ENCODE measurements at places on chromosomes 5 and 9.

- DNase-seq: no peak
These were observed 144.2 kb downstream of the MLLT3 start for GRCh38 chr9:20477940-20478620.

DNA sequence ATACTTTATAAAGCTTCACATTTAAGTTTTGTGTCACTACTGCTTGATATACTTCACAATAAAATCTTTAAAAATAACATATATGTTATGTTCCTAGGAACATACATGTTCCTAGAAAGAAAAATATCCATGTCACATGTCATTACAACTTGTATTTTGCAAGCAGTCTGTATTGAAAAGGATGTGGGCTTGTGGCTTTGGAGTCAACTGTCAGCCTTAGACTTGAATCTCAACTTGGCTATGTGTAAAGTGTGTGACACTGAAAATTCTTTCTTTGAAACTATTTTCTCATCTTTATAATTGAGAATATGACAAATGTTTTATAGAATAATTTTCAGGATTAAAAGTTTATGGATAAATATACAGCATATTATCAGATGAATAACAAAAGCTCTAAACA lies 273.1 kb downstream of the KIAA0825 start:
- no peak for DNase-seq

- DNase-seq: no peak
These were observed 181.2 kb upstream of the ZNF618 start for GRCh38 chr9:113694912-113695311.

GRCh38 chr9:122097679-122098315 lies 4.7 kb upstream of the TTLL11 start:
- DNase-seq: no peak

GRCh38 chr9:78856144-78856543 lies 559.2 kb downstream of the PSAT1 start:
- DNase-seq: no peak

GRCh38 chr5:132952829-132953228 lies 10.6 kb downstream of the AFF4 start:
- DNase-seq: no peak

DNA sequence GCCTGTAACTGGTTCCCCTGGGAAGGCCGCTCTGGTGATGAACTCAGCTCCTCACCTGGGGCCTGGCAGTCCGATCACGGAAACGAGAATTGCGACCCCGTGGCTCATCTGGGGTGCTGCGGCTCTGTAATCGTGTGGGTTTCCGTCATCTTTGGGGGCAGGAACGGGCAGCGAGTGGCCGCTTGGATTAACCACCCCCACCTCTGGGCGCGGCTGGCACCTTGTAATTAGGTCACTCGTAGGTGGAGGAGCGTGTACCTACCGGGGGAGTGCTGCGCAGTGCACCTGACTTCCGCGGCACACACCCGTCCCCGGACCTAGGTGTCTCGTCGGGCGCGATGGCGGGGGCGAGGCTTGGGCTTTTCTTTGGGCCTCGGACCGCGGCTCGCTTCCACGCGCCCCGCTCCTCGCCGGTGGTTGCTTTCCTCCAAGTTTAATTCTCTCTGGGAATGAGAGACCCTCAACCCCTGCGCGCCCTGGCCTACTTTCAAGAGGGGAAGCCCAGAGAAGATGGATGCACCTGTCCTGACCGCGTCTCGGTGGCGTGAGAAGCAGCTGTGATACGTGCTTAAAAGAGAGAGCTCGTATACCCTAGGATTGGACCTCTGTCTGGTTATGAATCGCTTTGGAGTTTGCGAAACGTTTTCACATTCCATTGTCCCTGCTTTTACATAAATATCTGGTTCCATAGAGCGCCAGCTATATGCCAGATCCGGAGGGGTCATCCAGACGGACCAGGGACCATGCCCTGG lies 744 bp upstream of the PPP2CA start:
- no peak for DNase-seq

DNA sequence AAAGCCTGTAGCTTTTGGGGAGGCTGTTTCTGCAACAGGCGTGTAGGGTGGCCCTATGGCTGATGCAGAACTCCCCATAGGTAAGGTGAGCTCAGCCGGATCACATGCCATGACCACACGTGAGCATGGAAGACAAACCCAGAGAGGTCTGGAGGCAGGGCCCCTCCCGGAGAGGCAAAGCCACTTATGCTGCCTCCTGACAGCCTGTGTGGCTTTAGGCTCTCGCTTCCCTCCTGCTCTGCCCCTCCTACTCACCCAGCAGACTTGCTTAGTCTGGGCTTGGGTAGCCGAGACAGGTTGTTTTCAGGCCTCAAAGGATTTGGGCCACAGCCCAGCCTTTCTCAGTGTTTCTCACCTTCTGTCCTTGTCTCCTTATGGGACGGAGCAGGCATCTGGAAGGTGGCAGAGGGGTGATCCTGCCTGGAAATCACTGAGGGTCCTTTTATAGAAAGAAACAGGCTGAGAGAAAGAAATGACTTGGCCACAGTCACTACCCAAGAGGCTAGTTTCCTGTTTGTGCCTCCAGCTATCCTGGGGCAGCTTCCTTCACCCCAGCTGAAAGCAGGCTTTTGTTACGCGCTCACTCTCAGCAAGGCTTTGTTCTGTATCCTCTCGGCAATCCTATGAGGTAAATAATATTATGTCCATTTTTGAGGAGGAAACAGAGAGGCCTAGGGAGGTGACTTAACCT lies 89.9 kb downstream of the DAB2IP start:
- DNase-seq: peak; percentile 63

DNA sequence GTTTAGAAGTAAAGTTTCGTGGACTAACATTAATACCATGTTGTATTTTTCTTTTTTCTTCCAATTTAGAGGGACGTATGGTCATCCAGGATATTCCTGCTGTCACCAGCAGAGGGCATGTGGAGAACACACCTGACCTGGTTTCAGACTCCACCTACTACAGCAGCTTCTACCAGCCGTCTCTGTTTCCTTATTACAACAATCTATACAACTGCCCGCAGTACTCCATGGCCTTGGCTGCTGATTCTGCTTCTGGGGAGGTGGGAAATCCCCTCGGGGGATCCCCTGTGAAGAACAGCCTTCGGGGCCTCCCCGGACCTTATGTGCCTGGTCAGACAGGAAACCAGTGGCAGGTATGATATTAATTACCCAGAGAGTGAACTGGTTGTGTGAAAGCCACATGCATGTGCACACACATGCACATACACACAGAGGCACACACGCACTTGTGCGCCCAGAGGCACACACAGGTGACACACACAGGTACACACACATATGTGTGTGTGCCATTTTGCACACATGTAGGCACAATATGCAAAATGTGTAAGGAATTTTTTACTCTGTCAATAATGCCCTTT lies 52.4 kb downstream of the DMRT1 start:
- DNase-seq: peak; percentile 15

GRCh38 chr9:4333787-4334186 lies 33.9 kb upstream of the GLIS3 start:
- no peak for DNase-seq

- DNase-seq: no peak
These were observed 105.9 kb downstream of the MRPS27 start for GRCh38 chr5:72214168-72214567.

DNA sequence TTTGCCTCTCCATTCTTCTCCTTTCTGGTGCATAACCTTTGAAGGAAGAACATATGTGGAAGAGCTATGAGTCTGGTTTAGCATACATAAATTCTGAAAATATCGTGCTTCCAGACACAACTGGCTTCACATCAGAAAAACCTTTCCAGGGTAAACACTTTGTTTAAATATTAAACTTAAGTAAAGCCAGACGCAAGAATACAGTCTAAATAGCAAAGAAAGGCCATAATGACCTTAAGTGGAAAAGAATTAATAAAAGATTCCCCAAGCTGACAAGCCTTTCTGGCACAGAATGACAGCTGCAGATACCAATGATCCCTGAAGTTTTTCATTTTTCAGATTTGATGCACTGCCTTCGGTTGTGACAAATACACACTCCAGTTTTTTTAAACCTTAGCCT lies 13.5 kb upstream of the TSSK1B start:
- DNase-seq: no peak

DNA sequence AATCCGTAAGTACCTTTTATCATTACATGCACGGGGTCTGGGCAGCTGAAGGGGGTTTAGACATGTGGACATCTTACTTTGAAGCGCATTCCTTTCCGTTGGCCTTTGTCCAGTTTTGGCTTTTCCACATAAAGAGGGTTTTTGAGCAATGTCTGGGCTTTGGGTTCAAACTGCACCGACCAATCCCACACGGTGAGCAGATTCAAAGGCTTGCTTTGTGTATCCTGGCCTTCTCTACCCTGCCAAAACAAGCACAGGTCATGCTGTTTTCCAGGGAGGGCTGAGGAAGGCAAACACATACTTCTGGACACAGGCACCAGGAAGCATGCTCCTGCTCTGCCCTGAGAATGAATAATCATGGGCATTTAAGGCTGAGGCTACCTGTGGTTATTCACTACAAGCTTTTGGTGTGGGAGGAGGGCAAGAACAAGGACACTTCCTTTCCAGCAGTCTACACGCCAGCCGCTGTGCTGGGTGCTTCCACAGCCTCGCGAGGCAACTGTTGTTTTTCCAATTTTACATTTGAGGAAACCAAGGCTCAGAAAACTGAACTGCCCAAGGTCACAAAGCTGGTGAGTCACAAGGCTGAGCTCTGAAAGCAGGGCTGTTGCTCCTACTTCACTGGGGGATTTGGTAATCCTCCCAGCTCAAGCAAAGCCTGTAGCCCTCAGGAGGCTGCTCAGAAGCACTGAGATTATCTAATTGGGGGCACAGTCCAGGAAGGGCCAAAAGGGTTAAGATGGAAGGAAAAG lies 59.8 kb upstream of the GOLPH3 start:
- no peak for DNase-seq

- DNase-seq: no peak
These were observed 22.2 kb downstream of the COL27A1 start for GRCh38 chr9:114177423-114178064.

- DNase-seq: no peak
These were observed 76.0 kb downstream of the ARL15 start for GRCh38 chr5:54234304-54234933.

- DNase-seq: no peak
These were observed 18.7 kb upstream of the WNT8A start for GRCh38 chr5:138065102-138065501.

GRCh38 chr5:2818936-2819335 lies 67.5 kb upstream of the IRX2 start:
- DNase-seq: no peak

DNA sequence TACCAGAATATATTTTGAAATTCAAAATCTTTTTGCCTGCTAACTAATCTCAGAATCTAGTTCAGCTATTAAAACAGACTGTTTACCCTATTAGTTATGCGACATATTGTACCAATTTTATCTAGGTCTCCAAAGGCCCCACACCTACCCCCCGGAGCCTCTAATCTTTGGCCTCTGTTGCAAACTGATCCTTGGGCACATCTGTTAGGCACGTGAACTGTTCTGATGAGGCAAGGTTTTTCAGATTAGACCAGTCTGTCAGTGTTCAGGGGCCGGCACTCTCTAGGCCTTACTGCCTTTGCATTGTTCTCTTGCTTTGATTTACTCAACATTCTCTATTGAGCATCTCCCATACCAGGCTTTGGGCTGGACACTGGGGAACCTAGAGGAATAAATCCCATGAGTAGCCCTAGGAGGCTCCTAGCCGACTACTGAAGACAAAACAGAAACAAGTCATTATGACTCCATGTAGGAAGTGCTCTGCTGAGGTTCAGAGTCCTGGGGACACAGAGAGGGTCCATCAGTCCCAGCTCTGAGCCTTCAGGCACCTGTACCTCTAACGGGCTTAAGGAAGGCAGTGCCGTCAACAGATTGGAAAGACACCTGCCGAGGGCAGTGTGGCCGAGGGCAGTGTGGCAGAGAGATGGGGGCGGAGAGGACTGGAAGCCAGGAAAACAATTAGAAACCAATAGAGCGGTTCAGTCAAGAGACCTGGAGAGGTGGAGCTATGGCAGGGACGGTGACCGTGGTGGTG lies 245.1 kb downstream of the AOPEP start:
- DNase-seq: peak; percentile 94

DNA sequence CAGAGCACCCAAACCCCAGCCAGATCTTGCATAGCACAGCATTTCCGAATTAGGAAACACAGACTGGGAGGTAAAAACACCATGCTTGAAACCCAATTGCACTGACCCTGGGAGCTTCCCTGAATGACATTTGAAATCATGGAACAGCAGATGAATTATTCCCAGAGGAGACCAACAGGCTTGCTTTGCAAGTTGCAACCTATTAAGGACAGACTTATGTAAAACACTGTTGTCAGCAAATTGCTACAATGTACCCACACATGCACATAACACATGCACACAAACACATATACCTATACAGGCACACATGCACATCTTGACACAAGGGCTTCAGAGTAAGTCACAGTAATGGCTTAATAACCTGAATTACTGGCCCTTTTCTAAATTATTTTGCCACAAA lies 984.8 kb downstream of the DNAH5 start:
- DNase-seq: no peak

GRCh38 chr5:154618696-154619095 lies 136.5 kb upstream of the LARP1 start:
- no peak for DNase-seq

- DNase-seq: no peak
These were observed 172.7 kb downstream of the TRIM32 start for GRCh38 chr9:116859763-116860162.

DNA sequence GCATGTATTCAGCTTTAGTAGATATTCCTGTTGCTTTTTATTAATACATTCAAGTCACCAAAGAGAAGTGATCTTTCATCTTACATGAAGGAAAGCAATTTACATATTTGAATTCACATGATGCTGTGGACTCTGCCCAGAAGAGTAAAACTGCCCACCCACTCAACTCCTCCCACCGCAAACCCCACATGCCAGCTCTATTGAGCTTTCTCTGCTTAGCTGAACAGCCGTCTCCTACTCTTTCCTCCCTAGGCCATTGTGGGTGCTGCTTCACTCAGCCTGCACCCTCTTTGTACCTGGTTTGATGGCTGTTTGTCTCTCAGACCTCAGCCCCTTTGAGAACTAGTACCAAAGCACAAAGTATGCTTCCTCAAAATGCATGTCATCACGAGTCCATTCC lies 48.4 kb upstream of the MAP3K1 start:
- no peak for DNase-seq

DNA sequence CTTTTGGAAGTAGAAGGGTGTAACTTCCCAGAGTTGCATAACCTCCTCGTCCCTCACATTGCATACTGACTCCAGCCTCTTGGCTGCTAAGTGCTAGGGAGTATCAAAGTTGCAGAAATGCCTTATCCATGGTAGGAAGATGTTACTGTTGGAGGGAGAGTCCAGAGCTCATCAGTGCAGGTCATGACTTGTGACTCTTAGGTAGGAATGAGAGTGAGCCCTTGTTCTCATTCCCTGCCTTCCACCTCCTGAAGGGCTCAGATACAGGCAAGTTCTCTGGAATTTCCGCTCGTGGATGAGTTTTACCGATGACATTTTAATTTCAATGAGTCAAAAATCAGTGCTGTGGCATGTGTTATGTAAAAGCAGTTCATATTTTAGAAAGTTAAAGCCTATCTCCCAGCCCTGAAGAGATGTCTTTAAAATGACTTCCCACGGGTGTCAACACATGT lies 17.0 kb downstream of the IRX1 start:
- no peak for DNase-seq

GRCh38 chr9:36855448-36856315 lies 178.4 kb downstream of the PAX5 start:
- DNase-seq: no peak

- no peak for DNase-seq
These were observed 92.5 kb downstream of the RAB3C start for GRCh38 chr5:58675341-58675740.

- no peak for DNase-seq
These were observed 44.2 kb downstream of the NKD2 start for GRCh38 chr5:1052641-1053390.
